ENCODE measurements at places on chromosomes 7 and 10.

- peak; percentile 55 for DNase-seq
Observed at GRCh38 chr7:149310113-149310836, 48.3 kb downstream of the ZNF783 start.

- no peak for DNase-seq
Observed at GRCh38 chr7:50327443-50327842, 22.9 kb downstream of the IKZF1 start.

GRCh38 chr7:69219381-69219780 is 378.9 kb upstream of the AUTS2 start:
- no peak for DNase-seq

GRCh38 chr7:140726281-140726680 is 29.8 kb downstream of the NDUFB2 start:
- no peak for DNase-seq

GRCh38 chr7:54563329-54563916 is 21.2 kb downstream of the VSTM2A start:
- no peak for DNase-seq

- no peak for DNase-seq
Observed at GRCh38 chr7:20440472-20441105, 109.9 kb downstream of the ITGB8 start.

GRCh38 chr10:75649466-75649865 is 218.0 kb downstream of the LRMDA start:
- no peak for DNase-seq

- DNase-seq, result peak; percentile 81
Observed at GRCh38 chr7:80134536-80135308, at the start of gene GNAI1. GNAI1 (plus strand) TSS chr7:80134831; CDS start chr7:80135161, 330 bp downstream.

GRCh38 chr7:115654384-115655214 is 376.0 kb downstream of the TFEC start:
- DNase-seq, result no peak

DNA sequence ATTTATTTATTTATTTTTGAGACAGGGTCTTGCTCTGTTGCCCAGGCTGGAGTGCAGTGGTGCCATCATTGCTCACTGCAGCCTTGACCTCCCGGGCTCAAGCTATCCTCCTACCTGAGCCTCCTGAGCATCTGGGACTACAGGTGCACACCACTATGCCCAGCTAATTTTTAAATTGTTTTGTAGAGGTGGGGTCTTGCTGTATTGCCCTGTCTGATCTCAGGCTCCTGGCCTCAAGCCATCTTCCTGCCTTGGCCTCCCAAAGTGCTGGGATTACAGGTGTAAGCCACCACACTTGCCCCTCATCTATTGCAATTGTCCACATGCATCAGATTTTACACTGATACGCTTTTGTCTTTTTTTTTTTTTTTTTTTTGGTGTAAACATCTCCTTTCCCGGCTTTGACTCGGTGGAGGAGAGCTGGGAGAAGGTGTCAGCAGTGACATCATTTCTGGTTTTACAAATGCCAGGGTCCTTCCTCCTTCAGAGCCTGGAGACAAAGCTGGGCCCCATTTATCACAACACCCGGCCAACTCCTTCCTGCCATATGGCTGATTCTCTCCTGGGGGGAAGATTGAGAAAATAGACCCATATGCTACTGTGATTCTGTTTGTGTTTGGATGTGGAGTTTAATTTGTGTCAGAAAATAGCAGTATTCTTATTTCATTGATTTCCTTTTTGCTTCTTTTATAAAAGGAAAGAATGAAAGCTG is 61.3 kb downstream of the GALNT17 start:
- no peak for DNase-seq

DNA sequence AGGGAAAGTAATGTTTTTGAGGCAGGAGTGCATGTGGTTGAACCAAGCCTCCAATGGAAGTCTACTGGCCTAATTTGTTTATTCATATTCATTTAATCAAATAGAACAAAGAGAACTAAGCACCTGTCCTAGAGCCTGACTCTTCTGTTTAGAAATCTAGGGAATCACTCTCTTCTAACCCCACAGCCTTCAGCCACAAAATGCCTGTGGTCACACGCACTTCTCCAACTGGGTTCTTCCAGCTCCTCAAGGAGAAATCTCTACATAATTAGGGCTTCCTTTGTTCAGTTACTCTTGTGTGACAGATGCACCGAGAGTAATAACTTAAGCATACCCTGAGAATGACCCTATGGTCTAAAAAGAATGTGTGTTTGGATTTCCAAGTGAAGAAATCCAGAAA is 133.7 kb upstream of the NAMPT start:
- DNase-seq, result no peak

GRCh38 chr7:40299097-40299496 is 164.3 kb downstream of the SUGCT start:
- DNase-seq, result no peak

GRCh38 chr7:39172137-39172536 is 194.4 kb downstream of the POU6F2 start:
- no peak for DNase-seq
